Cortex of kidney (tissue), 1 donor: ENCODE measurements at places on chromosomes 5 and 9.

DNA sequence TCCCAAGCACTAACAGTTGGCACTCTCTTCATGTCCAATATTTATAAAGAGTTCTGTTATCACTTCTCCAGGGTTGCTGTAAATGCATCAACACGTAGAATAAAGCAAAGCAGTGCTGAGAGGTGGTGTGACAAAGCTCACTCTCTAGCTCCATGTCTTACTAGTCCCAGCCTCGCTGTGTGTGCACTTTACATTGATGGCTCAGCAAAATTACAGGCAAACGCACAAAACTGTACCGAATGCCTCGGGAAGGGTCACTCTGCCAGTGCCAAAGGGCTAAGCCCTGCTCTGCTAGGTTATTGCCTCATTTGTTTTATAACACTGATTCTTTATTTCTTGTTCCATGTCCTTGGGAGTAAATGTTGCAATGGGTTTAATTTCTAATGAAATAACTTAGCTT lies 1005.9 kb upstream of the WWC1 start:
- no peak for DNase-seq

GRCh38 chr5:7245121-7245651 lies 150.8 kb upstream of the ADCY2 start:
- DNase-seq: no peak

GRCh38 chr5:167653645-167654106 lies 637.8 kb upstream of the WWC1 start:
- no peak for DNase-seq

DNA sequence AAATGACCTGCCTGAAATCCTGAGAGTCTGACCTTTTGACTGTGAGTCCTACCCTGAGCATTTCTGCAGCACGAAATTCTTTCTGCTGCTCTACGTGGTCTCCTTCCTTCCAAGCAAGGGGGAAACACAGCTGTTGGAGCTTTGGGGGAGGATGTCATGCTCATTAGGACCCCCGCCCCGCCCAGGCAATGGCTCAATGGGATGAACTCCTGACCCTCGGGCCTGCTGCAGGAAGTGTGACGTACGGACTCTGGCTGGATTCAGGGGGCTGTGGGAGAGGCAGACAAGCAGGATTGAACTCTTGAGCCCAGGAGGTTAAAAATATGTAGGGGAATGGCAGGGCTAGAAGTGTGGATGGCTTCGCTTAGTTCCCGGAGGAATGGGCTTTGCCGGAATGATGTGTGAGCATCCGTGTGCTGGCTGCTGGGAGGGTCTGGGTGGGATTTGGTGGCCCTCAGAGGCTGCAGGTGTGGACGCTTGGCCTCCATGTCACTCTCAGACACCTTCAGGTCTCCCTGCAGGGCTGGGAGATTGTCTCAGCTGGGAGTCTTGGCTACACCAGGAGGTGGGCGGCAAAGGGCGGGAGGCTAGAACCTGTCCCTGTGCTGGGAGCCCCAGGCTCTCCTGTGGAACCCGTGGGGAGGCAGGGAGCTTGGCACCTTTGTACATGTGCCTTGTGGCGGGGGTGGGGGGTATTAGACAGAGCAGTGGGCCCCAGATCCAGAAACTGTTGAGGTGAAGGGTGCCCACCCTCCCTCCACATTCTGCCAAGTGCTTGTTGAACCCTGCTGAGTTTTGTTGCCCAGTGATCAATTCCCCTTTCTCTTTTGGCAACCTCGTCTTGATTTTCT lies 26.3 kb downstream of the STC2 start:
- no peak for DNase-seq

DNA sequence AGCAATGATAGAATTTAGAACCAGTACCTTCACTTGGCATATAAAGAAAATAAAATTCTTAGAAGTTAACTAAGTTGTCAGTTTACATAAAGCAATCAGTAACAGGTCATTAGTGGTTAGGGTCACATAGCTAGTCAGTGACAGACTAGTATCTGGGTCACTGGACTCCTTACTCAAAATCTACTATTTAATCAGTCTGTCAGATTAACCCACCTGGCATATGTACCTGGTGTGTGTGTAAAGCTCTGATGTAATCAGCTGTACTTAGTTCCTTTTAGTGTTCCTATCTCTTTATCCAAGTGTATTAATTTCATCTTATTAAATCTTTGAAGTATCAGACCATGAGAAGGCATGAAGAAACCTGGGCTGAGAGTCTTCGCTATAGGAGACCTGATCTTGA lies 7.3 kb downstream of the CEP78 start:
- no peak for DNase-seq

DNA sequence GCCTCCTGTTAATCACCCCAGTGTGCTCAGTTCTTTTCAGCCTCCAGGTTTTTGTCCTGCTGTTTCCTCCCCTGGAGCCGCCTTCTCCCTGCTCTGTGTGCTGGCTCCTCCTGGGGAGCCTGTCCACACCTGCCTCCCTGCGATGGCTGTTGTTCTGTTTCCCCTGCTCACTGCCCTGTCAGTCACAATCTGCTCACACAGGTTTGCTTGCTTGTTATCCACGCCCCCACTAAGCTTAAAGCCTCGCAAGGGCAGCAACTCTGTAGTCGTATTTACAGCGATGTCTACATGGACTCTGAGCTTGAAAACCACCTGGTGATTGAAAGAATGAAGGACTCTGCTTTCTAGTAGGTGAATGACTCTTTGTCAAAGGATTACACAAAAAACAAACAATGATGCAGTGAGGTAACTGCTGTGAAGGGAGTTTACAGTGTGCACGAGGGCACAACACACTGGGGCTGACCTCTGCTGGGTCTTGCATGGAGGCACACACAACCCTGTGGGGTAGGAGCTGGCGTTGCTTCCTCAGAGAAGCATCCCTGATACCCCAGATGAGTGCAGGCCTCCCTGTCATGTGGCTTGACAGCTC lies 39.6 kb upstream of the TEX48 start:
- DNase-seq: no peak

- no peak for DNase-seq
Observed at GRCh38 chr5:21623831-21624230, 1229.3 kb downstream of the CDH12 start.

DNA sequence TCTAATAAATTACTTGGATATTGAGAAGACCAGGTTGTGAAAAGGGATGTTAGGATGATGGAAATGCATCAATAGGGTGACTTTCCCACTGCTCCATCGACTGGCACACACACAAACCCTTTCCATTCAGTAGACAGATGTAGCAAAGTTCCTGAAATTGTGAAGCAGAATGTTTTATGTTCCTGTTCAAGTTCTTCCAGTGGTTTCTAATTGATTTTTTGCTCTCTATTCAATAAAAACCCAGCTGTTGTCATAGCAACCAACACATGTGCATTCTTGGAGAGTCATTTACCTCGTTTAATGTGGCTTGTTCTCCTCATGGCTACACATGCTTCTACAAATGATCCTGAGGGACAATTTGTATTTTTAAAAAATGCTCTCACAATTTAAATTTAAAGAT lies 244.6 kb downstream of the RAB3C start:
- no peak for DNase-seq

DNA sequence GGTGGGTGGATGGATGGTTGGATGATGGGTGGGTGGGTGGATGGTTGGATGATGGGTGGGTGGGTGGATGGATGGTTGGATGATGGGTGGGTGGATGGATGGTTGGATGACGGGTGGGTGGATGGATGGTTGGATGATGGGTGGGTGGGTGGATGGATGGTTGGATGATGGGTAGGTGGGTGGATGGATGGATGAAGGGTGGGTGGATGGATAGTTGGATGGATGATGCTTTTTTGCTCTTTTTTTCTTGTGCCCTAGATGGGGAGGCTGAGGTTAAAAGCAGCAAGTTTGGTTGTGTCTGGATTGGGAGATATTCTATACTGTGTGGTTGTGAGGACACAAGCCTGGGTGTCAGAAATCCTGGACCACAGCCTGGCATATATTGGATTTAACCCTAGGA lies 5.4 kb downstream of the LCN12 start:
- no peak for DNase-seq

DNA sequence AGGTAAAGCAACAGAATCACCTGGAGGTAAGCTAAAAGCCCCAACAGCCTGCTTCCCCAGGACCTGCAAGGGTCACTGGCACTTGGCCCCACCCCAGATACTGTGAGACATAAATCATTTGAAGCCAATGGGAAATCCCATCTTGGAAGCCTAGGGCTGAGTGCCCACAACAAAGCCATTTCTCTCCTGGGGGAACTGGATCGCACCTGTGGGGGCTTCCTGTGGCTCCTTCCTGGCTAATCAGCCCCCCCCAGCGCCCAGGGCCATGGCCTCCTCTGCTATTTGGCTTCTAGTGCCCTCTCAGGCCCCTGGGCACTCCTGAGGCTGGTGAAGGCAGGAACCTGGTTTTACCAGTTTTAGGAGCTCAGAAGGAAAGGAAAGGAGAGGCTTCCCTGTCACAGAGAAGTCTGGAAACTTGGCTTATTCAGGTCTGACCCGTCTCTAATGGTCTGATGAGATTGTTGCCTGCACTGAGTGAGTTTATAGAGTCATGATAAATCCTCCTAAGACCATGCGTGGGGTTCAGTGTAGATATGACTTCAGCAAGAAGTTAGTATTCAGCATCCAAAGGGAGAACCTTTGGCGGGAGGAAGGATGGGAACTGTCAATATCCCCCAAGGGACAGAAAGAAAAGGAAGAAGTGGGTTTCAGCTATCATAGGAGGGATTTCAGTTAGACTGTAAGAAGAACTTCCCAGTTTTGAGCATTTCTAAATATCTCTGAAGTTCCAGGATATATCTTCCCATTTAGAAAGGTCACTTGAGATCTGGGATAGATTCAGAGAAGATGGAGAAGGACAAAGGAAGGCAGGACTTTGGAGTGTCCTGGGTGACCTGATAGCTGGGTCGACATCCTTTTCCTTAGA lies 1.2 kb downstream of the KCNMB1 start:
- DNase-seq: no peak

GRCh38 chr9:8845376-8845775 lies 1045.8 kb upstream of the DMAC1 start:
- no peak for DNase-seq

DNA sequence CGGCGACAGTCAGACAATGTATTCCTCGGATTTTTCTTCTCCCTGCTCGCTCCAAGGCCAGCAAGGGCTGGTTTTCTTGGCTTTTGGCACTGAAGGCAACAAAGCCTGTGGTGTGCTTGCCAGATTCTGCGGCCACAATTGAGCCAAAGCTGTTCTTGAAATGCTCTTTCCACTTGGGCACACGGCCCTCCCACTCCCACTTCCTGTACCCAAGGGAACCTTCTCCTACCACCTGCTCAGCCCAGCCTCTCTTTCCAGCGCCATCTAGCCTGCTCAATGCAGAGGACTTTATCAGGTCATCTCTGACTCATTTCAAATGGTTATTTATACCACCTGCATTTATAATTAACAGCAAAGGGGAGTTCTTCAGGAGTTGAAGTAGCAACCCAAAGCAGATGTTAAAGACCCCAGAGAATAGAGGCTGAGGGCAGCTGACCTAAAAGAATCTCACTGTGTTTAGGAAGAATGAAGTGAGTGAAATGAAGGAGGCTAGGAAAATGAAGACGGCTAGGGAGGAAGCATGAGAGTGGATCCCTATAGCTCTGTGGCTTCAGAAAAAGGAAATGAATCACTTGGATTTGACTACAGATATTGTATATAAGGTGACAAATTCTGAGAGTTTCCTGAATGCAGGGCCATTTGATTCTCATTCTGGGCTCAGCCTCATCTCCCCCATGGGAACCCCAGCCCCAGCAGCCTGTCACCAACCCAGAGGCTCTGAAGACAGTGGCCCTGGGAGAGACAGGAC lies 439.0 kb downstream of the ENC1 start:
- DNase-seq: no peak

- no peak for DNase-seq
Observed at GRCh38 chr5:36442352-36442751, 140.7 kb upstream of the RANBP3L start.

GRCh38 chr9:127449332-127449966 lies 1.8 kb downstream of the RPL12 start:
- no peak for DNase-seq

DNA sequence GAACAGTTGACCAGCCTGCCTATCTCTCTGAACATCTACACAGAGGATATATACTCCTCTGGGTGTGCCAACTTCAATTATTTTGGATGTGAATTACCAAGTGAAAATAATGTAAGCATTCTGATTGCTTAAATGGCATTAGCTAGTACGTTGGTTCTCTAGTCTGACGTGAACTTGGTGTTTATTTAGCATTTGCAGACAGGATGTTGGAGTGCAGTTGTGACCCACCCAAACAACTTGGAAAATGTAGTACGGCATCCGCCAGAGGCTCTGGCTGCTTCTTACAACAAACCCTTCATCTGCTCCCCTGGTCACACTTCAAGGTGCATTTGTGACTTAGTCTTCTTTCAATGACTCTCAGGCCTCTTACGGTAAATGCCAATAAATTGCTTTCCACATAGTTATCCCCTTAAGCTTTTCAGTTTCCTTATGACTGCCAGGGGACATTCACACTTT lies 616.6 kb downstream of the PDE4D start:
- DNase-seq: no peak

GRCh38 chr9:131011274-131012022 lies 2.5 kb downstream of the LAMC3 start:
- no peak for DNase-seq
